ENCODE measurements at places on chromosomes 13 and 19. TPM values are rescaled to one million over a fixed set of nuclear protein-coding genes. Genes with fewer than 3 reads are reported as not detected.

Gene OR10H1
- 0.06 TPM for polyA plus RNA-seq

Gene HS6ST3
- polyA plus RNA-seq, result 4.4 TPM

Gene ZNF723
- polyA plus RNA-seq, result not detected

Gene CGB5
- polyA plus RNA-seq, result 0.29 TPM

Gene SLC7A9
- polyA plus RNA-seq, result 14.1 TPM

Gene ADGRE2
- polyA plus RNA-seq, result 0.64 TPM

Gene SPACA4
- polyA plus RNA-seq, result not detected

All from right renal pelvis (tissue), 4 donors.